ENCODE measurements at places on chromosomes 4 and X.

DNA sequence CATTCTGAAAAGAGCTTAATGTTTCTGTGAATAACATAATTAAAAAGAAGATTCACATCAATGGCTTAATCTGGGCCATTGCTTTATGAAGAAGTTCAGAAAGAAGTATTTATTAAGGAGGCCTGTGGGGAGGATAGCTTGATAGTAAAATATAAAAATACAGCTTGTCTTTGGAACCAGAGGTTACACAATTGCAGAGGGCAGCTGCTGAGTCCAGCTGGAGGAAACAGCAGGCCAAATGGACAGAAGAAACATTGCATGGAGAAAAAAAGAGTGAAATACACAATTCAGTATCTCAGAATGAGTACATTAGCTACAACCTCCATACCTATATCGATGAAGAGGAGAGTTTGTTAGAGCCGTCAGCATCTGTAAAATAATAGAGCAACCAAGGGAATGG is 148.0 kb upstream of the NPY2R start:
- DNase-seq, result no peak

- no peak for DNase-seq
Measured at GRCh38 chrX:585115-585808, 45.3 kb upstream of the SHOX start.

DNA sequence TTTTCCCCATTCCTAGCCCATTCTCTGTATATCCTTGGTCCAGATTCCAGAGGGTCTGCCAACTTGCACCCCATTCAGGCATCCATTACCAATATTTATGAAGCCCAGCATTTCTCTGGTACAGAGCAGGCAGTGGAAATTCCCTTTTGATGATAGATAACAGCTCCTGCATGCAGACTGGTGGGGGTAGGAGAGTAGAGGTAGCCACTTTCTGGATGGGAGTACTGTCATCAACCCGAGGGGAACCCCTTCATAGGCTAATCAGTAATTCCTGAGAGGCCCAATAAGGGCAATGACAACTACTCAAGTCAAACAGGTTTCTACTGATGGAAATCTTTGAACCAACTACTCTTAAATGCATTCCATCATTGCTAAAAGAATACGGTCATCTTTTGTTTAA is 63.7 kb downstream of the COL25A1 start:
- no peak for DNase-seq

DNA sequence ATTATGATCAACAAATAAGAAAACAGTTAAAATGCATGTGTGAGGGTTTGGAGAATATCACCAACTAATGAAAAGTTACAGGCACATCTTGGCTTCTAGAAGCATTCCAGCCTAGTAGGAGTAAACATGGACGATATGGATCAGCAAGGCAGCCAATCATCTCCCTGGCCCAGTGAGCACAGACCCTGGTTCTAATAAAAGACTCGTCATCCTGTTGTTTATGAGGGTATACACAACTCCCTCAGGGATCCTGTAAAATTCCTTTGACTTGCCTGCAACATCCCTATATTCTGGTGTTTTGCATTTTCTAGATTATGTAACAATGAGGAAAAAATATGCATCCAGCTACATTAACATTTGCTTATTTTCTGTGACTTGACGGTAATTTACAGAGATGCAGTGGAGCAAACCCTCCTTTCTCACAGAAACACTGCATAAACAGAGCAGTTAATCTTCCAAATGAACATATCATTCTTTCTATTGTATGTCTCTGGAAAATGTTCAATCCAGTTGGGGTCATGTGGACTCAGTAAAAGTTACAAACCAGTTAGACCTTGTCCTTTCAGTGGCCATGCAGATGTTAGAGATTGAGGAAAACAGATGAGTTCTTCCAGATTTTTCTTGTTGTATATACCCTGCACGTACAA is 88.9 kb upstream of the NDP start:
- DNase-seq, result no peak
